NCI-H1105 (cell line): ENCODE measurements at places on chromosomes 5 and 9.

DNA sequence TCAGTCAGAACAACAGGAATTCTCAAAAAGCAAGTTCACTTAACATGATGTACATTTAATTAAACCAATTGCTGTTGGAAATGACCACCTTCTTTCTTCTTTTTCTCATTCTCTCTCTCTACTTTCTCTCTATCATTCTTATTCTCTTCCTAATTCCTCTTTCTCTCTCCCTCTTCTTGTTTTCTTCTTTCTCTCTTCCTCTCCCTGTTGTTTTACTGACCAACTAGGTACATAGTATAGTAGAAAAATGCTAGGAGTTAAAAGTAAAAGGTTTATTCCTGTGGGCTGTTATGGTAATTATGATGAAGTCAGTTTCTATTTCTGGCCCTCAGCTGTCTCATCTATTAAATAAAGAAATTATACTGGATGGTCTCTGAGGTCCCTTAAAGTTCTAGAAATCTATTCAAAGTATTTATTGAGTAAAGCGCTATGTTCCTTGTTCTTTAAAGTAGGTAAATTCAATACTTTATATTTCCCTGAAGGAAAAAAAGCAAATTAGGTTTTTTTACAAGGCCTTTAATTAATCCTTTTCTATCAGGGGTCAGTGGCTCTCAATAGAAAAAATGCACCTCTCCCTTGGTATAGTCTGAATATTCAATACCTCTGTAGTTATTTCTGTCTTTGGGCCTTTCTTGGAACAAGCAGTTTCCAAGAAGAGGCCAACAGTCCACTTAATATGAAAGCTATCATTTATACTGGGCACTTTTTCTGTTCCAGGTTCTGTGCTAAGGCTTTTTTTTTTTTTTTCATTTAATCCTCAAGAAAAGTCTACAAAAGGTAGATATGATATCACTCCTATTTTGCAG is 102.3 kb upstream of the SLC30A5 start:
- DNase-seq: no peak

DNA sequence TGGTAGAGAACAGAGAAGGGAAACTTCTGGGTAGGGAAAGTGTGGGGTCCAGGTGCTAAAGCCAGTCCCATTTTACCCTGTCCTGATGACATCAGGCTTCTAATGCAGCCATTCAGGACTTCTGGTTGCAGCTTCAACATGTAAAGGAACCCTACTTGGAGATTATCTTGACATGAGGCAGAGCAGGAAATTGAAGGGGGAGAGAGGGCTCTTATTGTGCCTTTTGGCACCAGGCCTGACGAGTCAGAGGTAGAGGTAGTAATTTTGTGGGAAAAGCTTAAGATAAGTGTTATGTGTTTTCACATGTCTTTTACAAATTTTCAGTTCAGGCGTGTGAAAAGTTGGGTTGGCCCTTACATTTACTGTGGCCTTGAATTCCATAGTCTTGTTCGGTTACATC is 102.4 kb upstream of the APC start:
- no peak for DNase-seq

- no peak for DNase-seq
These were observed 75.1 kb downstream of the MRPS27 start for GRCh38 chr5:72244862-72245371.

DNA sequence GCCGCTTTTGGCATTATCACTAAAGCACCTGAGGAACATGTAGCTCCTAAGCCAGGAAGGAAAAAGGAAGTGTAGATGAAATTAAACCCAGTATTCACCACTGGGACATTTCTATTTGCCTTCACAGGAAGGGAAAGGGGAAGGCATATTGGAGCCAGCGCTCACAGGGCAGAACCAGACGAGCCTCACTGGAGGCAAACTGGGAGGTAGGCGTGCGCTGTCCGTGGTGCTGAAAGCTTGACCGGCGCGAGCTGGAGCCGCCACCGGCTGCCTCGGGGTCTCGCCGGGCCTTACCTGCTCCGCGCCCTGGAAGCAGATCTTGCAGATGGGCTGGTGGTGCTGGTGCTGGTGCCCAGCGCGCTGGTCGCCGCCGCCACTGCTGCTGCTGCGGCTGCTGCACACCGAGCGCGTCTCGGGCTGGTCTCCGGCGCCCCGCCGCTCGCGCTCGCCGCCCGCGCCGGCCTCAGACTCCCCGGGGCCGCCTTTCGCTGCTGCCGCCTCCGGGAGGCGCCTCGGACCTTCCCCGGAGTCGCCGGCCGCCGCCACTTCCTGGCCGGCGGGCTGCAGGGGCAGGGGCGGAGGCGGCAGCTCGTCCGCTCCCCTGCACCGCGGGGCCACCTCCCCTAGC is 732 bp downstream of the MARCHF11 start:
- DNase-seq: peak; percentile 41

DNA sequence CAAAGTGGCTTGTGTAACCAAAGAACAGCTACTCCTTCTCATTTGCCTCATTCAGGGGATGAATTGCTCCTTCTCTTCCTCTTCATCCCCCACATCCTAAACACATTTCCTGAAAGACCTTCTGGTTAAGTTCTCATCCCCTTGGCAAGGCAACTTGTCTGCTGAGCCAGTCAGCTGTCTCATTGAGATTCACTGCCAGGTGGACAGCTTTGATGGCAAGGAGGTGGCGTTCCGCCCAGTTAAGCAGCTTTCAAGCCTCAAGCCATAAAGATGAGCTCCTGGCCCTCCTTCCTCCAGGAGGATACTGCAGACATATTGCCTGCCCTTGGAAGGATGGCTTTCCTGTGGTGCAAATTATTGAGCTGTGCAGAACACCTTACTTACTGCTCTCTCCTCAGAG is 448.6 kb upstream of the MPDZ start:
- DNase-seq: no peak

DNA sequence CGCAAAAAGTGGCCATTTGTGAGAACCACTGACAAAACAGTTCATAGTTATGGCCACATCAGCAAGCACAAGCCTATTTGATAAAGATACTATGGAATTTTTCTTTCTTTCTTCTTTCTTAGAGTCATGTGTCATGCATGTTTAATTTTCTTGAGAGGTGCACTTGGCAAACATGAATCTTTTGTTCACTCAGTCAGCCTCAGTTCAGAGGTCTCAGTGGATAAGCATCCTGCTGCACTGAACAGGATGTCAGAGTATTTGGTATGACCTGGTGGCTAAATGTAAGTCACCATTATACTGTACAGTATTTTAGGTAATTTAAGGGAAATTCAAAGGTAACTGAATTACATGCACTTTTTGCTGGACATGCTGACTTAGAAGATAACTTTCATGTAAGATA is 5.4 kb downstream of the NNT start:
- DNase-seq: no peak

DNA sequence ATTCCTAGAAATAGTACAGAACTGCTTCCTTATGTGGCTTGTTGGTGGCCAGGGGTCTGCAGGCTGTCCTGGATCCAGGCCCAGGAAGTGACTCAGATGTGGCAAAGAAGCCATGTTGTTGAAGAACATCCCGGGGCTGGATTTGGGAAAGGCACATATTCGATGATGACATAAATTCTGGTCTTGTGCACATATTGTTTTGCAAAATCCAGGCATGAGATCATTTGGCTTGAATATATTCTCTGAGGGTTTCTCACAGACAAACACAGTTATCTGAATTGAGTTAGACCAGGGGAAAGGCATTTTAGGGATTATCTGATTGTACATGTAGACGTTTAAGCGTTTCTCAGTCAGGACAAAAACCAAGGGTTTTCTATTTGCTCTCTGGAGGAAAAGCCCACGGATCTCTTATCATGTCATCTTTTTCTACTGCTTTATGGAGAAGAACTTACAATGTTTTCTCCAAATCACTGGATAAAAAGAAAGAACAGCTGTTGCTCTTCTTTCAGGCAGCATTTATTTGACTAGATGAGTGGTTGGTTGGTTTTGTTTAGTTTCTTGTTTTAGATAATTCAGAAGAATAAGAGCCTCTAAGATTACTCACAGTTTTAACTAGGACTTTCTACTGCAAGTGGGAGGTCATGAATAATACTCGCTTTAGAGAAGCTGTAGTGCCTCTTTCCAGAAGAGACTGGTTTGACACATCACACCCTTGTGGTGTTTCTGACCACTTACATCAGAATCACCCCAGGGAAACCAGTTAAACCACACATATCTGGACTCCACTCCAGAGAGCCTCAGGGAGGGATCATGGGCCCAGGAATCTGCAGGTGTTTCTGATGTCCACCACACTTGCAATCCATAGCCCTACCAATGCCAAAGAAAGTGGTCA is 29.5 kb upstream of the LHFPL2 start:
- DNase-seq: no peak

GRCh38 chr9:112044186-112044585 is 130.9 kb downstream of the SUSD1 start:
- no peak for DNase-seq

DNA sequence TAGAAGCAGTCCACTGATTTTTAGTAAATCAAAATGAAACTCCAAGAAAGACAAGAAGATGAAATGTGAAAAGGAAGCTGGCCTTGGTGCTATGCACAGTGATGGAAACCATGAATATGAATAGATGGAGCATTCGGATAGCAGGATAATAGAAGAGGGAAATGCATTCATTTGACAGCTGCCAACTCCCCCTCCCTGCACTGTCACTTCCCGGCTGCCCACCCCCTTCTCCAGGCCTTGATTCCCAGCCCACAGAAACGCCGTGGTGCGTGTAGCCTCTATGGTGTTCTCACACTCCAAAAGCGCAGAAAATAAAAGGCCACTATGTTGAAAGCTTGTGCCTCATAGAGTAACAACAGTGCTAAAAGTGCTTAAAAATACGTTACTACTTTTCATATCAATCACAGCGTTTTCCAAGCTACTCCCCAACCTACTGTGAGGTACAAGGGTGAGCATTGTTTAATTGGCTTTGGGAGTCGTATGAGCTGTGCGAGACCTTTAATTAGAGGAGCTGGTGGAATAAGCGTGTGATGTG is 26.1 kb upstream of the IFNK start:
- DNase-seq: no peak

- DNase-seq: no peak
These were observed 40.7 kb upstream of the ADAMTS2 start for GRCh38 chr5:179385914-179386313.

- no peak for DNase-seq
These were observed 60.3 kb downstream of the SNX30 start for GRCh38 chr9:112810696-112811490.

GRCh38 chr5:180848265-180848664 is 12.8 kb downstream of the ZFP62 start:
- DNase-seq: no peak

DNA sequence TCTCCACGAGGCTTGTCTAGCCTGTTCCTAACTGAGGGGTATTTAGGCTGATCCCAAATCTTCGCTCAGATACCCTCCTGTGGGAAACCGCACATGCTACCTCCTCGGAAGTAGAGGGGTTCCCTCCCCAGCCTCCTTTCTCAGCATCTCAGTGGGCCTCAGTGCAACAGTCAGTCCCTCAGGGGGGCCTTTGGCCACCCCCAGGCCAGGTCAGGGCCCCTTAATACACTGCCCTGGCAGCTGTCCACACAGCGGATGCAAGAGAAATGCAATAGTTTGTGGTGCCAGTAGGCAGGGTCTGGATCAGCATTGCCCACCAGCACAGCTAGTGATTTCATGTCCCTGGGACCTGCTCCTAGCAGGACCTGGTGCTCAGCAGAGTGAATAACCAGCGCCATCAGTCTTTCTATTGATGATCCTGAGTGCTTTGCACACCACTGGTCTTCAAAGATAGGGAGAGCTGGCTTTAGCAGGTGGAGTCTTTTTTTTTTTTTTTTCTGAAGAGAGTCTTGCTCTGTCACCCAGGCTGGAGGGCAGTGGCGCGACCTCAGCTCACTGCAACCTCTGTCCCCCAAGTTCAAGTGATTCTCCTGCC is 7.5 kb downstream of the PLPP7 start:
- no peak for DNase-seq

DNA sequence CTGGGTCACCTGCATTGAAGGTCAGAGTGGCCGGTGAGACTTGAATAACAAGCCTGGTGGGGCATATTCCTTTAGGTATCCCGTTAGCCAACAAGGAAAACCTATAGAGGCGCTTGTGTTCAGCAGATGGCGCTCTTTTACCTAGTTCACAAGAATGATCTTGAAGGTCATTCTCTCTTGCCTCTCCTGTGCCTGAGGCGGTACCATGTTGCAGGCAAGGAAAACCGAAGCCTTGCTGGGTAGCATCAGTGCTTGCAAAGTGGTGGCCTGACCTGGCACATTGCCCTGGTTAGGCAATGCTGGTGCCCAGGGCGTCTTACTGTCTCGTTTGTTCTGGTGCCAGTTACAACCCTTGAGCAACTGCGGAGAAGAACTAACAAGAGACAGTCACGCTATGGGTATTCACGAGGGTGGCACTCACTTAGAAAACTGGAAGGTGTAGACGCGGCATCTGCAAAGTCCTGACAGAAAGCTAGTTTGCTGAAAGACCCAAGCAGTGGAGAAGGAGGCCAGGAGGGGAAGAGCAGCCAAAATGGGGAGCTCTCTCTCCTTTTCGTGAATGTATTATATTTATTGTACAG is 56.7 kb downstream of the AOPEP start:
- DNase-seq: peak; percentile 96

DNA sequence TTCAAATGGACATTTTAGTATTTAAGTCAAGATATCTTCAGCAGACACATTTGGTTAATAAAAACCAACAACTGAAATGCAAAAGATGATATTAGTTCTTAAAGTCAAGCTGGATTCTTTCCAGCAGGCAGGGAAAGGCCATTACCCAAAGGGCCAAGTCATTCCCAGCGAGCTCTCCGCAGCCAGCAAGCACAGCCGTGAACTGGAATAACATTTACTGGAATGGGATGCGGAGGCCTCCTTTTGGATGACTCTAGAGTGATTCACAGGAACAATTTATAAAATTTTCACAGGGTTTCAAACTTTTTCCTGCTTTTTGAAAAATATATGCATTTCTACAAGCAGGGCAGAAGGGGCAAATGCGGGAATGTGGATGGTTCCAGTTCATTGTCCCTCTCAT is 76.6 kb upstream of the DAB2 start:
- no peak for DNase-seq

DNA sequence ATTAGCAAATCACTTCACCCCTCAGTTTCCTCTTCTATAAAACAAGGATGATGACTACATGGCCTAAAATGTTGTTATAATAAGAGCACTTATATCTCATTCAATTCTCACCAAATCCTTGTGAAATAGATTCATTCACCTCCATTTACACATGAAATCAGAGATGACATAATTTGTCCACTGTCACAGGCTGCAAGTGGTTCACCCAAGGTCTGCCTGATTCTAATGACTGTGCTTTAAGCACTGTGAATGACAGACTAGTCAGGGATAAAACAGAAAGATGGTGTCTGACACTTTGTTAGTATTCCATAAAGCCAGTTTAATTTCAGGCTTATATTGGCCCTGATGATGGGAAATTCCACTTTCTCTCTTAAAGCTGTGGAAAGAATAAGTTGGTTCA is 209.5 kb downstream of the MAPKAP1 start:
- no peak for DNase-seq

- DNase-seq: no peak
These were observed 65.3 kb upstream of the NFIB start for GRCh38 chr9:14379280-14379679.
